ENCODE measurements at places on chromosomes 3 and 15.

GRCh38 chr15:24823473-24823872 is 131.3 kb upstream of the SNRPN start:
- no peak for DNase-seq

DNA sequence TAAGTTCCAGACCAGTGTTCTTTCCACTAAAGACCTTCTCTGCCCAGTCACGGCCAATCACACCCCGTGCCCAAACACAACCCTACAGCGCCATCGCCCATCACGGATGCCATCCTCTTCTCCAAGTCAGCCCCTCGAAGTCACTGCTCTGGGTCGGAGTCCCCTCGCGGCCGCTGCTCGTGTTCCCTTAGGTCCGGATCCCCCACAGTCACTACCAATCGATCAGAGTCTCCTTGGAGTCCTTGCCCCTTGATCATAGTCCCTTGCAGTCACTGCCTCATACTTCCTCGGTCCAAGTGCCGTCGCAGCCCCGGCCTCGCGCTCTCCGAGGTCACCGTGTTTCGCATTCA is 461 bp downstream of the PCYT1A start:
- peak; percentile 51 for DNase-seq

GRCh38 chr3:136343446-136343845 is 93.3 kb downstream of the PCCB start:
- no peak for DNase-seq

DNA sequence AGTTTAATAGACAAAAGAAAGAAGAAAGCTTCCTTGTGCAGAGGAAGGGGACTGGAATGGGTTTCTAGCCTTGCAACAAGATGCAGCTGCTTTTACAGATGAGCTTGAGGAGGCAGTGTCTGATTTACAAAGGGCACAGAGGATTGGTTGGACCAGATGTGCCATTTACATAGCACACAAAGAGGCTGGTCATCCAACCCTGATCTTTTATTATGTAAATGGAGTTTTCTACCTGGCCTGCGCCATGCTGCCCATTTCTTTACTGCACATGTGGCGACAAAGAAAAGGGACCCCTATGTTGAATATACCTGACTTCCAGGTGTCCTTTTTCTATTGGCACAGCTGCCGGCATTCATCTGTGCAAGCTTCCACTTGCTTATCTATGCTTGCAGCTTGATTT is 409.4 kb upstream of the FRG2C start:
- no peak for DNase-seq

DNA sequence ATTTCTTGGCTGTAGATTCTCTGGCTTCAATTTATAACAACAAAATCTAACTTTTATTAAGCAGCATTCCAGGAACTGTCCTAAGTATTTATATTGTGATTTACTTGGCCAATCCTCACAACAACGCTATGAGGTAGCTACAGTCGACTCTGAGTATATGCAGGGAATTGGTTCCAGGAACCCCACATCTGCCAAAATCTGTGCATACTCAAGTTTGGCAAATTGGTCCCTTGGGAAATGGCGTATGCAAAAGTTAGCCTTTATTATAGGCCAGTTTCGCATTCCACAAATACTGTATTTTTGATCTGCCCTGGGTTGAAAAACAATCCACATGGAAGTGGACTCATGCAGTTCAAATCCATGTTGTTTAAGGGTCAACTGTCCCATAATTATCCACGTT is 53.9 kb downstream of the RAP2B start:
- DNase-seq = no peak

GRCh38 chr3:29319798-29320197 is 38.9 kb downstream of the RBMS3 start:
- DNase-seq = no peak

GRCh38 chr3:168080499-168081170 is 15.1 kb downstream of the GOLIM4 start:
- DNase-seq = no peak

- DNase-seq = no peak
These were observed 951.5 kb upstream of the CFAP20DC start for GRCh38 chr3:60001369-60001768.

GRCh38 chr3:126355777-126356372 is 1.3 kb downstream of the KLF15 start:
- peak; percentile 12 for DNase-seq

GRCh38 chr3:18870074-18870640 is 278.2 kb upstream of the KCNH8 start:
- DNase-seq = no peak

- no peak for DNase-seq
These were observed 238.1 kb downstream of the CPNE4 start for GRCh38 chr3:131796558-131797198.

Data from stimulated activated naive CD8-positive, alpha-beta T cell treated with anti-CD3 and anti-CD28 coated beads, Interleukin-15, Interleukin-2, amounts not matched to agents 100 U/mL and 50 U/mL, for 24 hours (primary cell).